ENCODE measurements at places on chromosomes 1 and 21. TPM values are rescaled to one million over a fixed set of nuclear protein-coding genes. Genes with fewer than 3 reads are reported as not detected.

The LRP8 gene
- total RNA-seq: 24.2 TPM

The KCND3 gene
- total RNA-seq: 0.25 TPM

The MAP10 gene
- 1.3 TPM for total RNA-seq

The TCEA3 gene
- total RNA-seq: 1.8 TPM

The SHISA4 gene
- total RNA-seq: 9.6 TPM

The S100A5 gene
- total RNA-seq: not detected

The IL19 gene
- total RNA-seq: not detected

The USH2A gene
- total RNA-seq: not detected

The CKS1B gene
- total RNA-seq: 86.6 TPM

The PTP4A2 gene
- total RNA-seq: 317 TPM

The PRDX6 gene
- 154 TPM for total RNA-seq

The S100A9 gene
- total RNA-seq: 1.2 TPM

The OR11L1 gene
- not detected for total RNA-seq

The OLIG2 gene
- not detected for total RNA-seq

The LENEP gene
- not detected for total RNA-seq

Data from bladder microvascular endothelial cell (primary cell).